DMS153 (cell line): ENCODE measurements at places on chromosomes 2 and 18.

DNA sequence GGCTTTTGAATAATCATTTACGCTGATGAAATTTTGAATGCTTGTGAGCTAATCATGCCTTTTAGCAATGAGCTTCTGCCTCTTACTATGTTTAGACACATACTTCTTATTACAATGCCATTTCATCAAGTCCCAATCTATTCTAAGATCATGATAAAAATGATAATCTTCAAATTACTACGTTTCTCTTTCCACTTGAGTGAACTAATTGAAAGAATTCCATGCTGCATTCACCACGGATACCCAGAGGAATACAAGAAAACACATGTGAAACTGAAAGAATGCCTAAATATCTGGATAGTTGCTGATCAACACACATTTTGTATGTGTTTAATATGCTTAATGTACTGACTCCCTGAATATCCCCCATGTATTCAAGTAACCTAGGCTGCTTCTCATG is 62.3 kb downstream of the LRRTM4 start:
- no peak for DNase-seq

- no peak for DNase-seq
Measured at GRCh38 chr18:46222710-46223360, 118.7 kb downstream of the HAUS1 start.

DNA sequence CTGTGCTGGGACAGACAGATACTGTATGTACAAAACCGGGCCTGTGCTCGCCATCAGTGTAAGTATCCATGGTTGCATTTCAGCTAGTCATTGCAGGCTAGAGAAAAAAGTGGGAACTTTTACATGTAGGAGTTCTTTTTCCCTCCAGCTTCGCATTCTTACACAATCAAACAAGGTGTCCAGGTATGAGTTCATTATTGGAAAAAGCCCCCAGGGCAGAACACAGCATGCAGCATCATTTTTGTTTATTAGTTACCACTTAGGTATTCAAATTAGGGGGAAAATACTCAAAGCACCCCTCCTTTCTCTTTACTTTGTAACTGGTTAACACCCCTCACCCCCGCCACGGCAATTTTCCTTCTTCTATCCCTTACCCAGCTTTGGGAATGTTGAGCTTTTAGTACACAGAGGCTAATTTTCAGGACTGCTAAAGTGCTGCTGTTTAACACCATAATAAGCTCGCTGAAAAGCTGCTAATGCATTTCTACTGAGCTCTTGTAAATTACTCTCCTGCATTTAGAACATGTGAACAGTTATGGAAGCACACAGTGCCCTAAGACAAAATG is 13.6 kb downstream of the UPP2 start:
- no peak for DNase-seq

GRCh38 chr2:177758591-177759371 is 313.8 kb downstream of the PDE11A start:
- DNase-seq, result peak; percentile 30

- DNase-seq, result no peak
Measured at GRCh38 chr2:83817511-83817910, 641.6 kb downstream of the SUCLG1 start.

- no peak for DNase-seq
Measured at GRCh38 chr2:98180456-98180855, 93.5 kb downstream of the VWA3B start.

GRCh38 chr18:49368876-49369440 is 91.5 kb downstream of the DYM start:
- peak; percentile 18 for DNase-seq

DNA sequence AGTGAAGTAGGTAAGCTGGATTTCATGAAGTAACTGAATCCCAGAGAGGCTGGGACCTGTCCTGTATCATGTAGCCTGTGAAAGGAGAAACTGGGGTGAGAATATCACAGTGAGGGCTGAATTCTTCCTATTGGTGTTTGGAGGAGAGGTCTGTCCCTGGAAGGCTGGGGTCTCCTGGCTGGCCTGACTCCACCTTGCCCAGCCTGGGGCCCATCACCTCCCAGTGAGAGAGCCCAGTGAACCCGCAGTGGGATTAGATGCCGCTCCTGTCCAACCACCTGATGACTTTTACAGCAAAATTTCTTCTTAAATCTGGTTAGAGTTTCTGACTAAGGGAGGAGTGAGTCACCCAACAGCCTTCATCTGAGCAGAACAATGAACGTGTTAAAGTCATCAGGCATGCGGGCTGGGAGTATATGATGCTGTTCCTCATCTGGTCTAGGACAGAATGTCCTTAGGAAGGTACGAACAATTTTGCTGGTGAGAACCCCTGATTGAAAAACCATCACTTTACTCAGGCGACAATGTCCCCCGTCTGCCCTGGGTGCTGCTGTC is 152.9 kb downstream of the LPIN1 start:
- no peak for DNase-seq

GRCh38 chr18:9696701-9697100 is 11.4 kb upstream of the RAB31 start:
- DNase-seq, result no peak

GRCh38 chr2:133266926-133267590 is 301.2 kb downstream of the NCKAP5 start:
- no peak for DNase-seq

DNA sequence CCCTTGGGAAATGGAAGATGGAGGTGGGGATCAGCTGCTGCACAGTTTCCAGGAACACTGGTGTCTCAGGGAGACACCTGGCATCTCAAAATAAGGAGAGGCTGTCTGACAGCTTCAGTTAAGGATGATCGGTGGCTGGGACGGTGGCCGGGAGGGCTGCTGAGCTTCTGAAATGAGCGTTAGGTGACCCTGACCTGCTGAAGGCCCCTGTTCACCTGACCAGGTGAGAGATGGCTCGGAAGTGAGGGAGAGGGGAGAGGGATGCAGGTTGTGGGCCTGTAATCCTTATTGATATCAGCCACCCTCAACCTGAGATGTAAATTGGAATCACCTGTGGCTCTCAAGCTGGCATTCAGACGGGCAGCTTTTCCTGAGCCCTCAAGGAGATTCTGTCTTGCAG is 99.0 kb downstream of the AGAP1 start:
- DNase-seq, result no peak

- no peak for DNase-seq
Measured at GRCh38 chr2:173161507-173161906, 85.9 kb downstream of the MAP3K20 start.

GRCh38 chr18:48595703-48596218 is 56.9 kb downstream of the CTIF start:
- no peak for DNase-seq

GRCh38 chr2:232328516-232329460 is 49.8 kb upstream of the ALPP start:
- no peak for DNase-seq

GRCh38 chr2:233929352-233930022 is 12.3 kb downstream of the TRPM8 start:
- DNase-seq, result peak; percentile 13

- no peak for DNase-seq
Measured at GRCh38 chr2:183283209-183283608, 159.0 kb downstream of the NUP35 start.

GRCh38 chr2:199464606-199465352 is 7.0 kb upstream of the SATB2 start:
- no peak for DNase-seq

- no peak for DNase-seq
Measured at GRCh38 chr2:70709275-70710037, 58.5 kb downstream of the ADD2 start.

DNA sequence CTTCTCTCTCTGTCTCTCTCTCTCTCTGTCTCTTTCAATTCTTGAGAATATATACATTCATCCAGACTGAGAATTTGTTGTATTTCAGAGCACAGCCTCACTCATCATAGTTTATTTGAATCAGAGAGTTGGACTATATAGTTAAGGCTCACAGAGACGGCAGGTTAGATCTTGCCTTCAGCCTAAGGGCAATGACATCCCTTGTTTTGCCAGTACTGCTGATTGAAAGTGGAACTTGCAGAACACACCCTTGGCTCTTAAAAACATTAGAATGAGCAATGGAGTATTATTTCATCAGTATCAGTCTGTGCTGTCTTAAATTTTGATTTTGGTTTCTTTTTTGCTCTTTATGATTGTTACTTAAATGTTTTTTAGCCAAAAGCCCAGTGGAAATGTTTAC is 62.0 kb upstream of the DSG1 start:
- no peak for DNase-seq

GRCh38 chr2:200736646-200737274 is 75.0 kb upstream of the BZW1 start:
- no peak for DNase-seq

DNA sequence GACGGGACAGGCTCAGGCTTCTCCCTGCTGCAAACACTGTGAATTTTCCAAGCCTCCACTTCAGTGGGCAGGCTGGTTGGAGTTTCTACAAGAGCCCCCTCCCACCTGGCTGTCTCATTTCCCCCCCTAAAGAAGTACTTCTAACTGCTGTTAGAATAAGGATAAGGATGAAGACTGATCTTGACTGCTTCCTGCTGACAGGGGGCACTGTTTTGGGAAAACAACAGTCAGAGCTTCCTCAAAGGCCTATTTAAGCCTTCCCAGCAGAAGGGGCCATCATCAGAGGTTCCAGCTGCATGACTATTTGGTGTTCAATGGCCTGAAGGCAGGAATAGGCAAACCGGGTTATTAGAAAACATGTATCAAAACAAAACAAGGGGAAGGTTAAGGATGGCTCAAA is 1162.8 kb downstream of the DSC3 start:
- no peak for DNase-seq

- no peak for DNase-seq
Measured at GRCh38 chr18:13035249-13035914, 44.2 kb downstream of the CEP192 start.

- DNase-seq, result peak; percentile 91
Measured at GRCh38 chr2:49973917-49974368, 819.6 kb upstream of the FSHR start.

GRCh38 chr2:231395188-231396057 is at the start of gene B3GNT7:
Gene B3GNT7 (plus strand): TSS chr2:231395710. CDS start chr2:231395804, 94 bp downstream.
- DNase-seq, result no peak

- no peak for DNase-seq
Measured at GRCh38 chr2:28428486-28428885, 35.8 kb downstream of the FOSL2 start.

- no peak for DNase-seq
Measured at GRCh38 chr2:29064346-29064715, 10.0 kb downstream of the PCARE start.

GRCh38 chr2:7281231-7282201 is 364.3 kb downstream of the RNF144A start:
- no peak for DNase-seq

GRCh38 chr2:227860221-227860641 is 11.2 kb upstream of the DAW1 start:
- DNase-seq, result no peak

- DNase-seq, result no peak
Measured at GRCh38 chr2:62506421-62506750, 391 bp upstream of the TMEM17 start.

DNA sequence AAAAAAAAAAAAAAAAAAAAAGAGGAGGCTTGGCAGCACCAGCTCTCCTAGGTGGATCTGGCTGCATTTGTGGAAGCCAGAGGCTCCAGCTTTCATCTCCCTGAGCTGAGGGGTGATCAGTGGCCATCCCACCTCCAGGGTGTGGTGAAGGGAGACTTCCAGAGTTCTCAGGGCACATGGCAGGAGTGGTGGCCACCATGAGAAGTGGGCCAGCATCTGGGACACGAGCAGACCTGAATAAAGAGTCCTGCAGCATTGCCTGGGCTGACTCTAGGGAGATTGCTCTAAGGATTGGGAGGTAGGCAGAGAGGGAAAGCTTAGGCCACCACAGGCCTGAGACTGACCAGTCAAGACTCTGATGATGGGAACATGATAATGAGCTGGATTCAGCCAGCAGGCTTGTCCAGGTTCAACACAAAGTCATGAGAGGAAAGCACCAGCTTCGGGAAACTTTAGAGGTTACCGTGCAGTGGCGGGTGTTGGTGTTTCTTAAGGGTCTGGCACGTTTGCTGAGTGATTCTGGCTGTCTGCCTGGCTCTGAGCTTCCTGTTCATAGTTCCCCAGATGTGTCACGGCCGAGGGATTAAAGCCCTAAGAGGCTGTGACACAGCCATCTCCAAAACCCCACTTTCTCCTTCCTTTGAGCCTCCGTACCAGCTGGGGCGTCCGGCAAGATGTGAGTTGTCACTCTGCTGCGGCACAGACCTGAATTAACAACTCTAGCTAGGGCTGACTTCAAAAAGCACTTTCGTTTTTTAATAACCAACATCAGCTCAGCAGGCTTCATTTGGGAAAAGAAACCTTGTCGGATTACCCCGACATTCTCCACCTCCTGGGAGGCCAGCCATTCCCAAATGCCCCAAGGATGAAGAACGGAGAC is 38.3 kb upstream of the IL1R1 start:
- DNase-seq, result no peak

- no peak for DNase-seq
Measured at GRCh38 chr2:48356701-48357325, 173.1 kb upstream of the STON1 start.

GRCh38 chr2:73031095-73031678 is 40.3 kb downstream of the SFXN5 start:
- DNase-seq, result no peak

GRCh38 chr2:96501471-96501874 is 3.7 kb downstream of the NEURL3 start:
- DNase-seq, result no peak

- no peak for DNase-seq
Measured at GRCh38 chr18:63175264-63175663, 144.3 kb downstream of the BCL2 start.
